Activated effector memory CD4-positive, alpha-beta T cell treated with anti-CD3 and anti-CD28 coated beads, Interleukin-2, amount 50 U/mL, for 16 hours (primary cell): ENCODE measurements at places on chromosomes 4 and X.
A peak's percentile ranks its signal among the peaks of the same experiment; 100 is the strongest.

GRCh38 chr4:81408341-81408740 is 63.4 kb downstream of the RASGEF1B start:
- DNase-seq: no peak

DNA sequence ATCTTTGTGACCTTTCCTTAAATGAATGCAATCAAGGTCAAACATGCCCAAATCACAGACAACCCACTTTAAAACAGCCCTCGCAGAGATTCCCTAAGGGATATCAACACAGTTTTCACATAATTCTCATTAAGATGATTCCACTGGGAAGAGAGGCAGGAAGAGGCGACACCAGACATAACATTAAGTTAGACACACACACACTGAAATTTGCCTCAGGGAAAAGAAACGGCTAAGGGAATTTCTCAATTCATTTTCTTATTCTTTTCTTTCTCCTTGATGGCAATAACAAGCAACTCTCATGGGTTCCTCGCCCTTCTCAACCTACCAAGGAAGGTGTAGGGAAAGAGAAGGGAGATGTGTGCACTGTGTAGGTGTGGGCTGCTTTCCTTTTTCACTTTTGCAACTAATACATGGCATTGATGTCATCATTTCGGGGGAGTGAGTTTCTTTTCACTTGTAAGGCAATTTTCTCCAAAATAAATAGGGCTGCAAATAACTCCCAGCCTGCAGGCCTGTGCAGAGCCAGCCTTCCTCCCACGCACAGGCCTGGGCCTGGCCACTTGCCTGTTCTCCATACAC is 41.4 kb downstream of the SOD3 start:
- no peak for DNase-seq

DNA sequence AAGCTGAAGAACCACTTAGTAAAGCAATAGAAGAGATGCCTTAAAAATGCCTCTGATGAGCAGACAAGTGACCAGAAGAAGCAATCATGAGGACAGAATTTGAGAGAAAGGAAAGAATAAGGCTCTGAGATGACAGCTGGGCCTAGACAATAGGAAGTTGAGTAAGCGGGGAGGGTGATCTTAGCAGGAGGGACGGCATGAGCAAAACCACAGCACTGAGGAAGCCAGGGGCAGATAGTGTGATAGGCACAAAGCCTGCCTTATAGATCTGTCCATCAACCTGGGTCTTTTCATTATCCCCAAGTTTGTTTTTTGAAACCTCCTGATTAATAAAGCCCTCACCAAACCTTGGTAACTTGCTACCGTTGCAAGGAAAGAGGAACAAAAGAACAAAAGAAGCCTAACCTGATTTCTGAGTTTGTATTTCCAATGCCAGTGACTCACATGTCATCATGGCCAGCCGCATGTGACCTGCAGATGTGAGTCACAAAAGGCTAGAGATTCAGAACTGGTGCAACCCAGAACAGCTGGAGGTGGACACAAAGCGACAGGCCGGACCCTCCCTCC is 55.7 kb upstream of the PPARGC1A start:
- DNase-seq: no peak

DNA sequence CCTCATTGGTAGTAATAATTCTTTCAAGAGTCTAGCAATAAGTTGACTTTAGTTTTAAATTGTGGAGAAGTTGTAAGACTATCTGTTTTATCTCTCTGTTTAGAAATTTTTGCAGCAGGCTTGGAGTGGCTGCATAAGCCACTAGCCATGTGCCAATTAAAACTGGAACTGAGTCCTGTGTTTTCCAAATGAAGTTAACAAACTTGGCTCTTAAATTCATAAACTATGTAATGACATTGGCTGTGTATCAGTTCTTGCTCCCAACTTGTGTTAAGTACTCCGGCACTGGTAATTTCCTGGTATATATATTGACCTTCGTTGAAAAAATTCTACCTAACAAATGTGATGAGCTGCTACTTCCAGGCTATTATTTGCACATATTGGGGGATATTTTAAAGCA is 420.4 kb downstream of the GBA3 start:
- DNase-seq: no peak

- no peak for DNase-seq
These were observed 351.2 kb downstream of the BMPR1B start for GRCh38 chr4:95108883-95109421.

DNA sequence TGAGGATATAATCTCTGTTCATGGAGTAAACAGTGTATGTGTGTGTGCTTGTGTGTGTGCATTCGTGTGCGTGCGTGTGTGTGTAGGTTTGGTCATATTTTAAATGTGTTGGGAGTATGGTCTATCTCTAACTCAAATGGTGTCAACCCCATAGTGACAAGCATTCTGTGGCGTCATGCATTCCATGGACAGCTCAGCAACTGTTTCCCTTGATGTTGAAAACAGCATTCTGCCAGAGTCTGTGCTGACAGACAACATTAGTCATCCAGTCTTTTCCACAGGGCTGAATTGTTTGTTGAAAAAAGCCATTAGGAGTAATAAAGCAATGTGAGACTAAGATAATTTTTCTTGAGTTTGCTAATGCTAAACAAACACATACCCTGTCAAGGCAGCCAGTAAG is 706.6 kb downstream of the PCDH19 start:
- no peak for DNase-seq

- DNase-seq: no peak
These were observed 144.2 kb upstream of the RAPGEF2 start for GRCh38 chr4:158958489-158959270.

- no peak for DNase-seq
These were observed 236.1 kb downstream of the SPRY1 start for GRCh38 chr4:123632693-123633030.

- peak; percentile 63 for DNase-seq
These were observed 660 bp downstream of the WWC2 start for GRCh38 chr4:183099537-183100297.

- DNase-seq: no peak
These were observed at the start of gene HS6ST2 for GRCh38 chrX:132958091-132958703. TSS of gene HS6ST2 (minus strand) at chrX:132958629.

DNA sequence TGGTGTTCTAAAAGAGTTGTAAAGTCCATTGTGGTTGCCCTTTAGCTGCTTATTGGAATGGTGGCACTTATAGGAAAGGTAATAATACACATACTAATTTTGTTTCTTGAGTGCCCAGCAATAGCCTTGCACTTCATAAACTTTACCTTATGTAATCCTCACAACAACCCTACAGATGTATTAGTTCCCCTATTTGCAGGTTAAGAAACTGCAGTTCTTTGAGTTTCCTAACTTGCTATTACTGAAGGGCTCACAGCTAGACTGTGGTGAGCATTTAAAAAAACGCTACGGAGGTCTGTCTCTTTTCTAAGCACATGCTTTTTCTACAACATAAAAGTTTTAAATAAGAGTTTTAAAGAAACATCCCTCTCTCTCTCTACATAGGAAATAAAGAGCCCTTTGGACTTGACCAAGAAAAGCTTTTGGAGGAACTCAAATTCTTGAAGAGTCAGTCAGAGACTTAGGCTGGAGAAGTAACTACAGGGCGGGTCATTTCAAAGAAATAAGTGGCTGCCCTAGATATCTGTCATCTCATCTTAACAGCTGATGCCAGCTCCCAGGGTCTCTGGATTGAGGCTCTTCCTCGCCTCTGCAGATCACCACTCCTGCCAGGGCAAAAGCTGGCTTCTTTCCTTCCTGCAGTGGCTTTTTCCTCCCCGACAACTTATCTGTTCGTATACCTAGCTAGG is 42.0 kb upstream of the FBXW7 start:
- DNase-seq: no peak

DNA sequence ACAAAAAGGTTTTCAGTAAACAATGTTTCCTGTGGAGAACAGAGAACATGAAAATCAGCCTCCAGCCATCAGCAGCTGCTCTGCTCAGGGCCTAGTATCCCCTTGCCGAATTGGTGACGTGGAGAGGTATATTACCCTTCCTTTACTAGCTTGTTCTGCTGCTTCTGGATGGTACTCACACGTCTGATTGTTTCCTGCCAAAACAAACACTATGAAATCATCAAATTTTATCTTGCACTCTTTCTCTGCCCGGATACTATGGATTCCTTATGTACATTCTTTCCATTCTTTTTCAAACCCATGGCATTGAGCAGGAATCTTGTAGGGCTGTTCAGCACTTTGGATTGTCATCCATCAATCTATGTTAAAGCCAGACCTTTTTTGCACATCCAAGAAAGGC is 18.8 kb upstream of the METAP1 start:
- DNase-seq: no peak

DNA sequence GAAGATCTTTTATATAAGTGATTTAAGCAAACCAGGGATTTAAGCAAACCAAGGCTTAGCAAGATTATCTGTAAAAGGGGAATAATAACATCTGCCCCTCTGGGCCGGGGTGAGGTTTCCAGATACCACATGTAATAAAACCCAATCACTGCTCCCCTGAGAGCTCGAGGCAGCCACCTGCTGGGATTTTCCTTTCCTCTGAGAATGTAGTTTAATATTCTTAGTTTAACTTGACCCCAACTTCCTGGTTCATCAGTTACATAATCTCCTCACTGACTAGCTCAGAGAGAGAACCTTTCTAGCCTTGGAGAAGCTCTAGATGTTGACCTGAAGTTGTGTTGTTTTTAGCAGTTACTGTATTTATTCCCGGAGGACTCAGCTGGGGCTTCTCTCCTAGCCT is 322.4 kb downstream of the ARHGAP10 start:
- no peak for DNase-seq

DNA sequence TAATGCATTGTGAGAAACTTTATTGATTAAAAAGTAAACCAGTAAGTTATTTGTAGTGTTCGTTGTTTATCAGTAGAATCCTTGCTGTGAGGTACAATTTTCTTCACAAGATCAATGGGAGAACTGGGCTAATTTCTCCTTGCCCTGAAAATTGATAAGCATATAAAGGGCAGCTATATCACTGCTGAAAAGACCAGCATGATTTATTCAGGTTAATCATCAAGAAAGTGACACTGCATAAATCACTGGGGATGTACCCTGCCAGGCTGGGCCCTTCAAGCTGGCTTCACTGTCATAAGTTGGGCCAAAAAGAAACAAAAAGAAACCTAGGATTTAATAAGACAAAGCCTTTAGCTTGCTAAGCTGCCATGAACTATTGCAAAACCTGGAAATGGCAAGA is 746.7 kb downstream of the STPG2 start:
- DNase-seq: no peak

DNA sequence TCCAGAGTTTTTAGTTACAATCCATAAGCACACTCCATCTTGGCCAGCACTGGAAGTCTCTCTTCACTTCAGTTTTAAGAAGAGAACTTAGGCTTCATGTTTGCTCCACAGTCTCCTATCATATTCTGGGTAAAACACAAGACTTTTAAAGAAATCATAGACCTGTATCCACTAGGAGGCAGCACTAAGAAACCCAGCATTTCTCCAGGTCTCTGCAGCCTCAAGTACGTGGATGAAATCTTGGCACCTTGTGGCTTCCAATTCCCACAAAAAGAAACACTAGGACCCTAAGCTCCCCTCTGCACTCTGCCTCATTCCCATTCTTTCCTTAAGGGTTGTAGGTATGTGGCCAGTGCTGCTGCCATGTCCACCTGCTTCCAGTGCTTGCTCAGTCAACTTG is 367.3 kb upstream of the CASK start:
- DNase-seq: no peak

DNA sequence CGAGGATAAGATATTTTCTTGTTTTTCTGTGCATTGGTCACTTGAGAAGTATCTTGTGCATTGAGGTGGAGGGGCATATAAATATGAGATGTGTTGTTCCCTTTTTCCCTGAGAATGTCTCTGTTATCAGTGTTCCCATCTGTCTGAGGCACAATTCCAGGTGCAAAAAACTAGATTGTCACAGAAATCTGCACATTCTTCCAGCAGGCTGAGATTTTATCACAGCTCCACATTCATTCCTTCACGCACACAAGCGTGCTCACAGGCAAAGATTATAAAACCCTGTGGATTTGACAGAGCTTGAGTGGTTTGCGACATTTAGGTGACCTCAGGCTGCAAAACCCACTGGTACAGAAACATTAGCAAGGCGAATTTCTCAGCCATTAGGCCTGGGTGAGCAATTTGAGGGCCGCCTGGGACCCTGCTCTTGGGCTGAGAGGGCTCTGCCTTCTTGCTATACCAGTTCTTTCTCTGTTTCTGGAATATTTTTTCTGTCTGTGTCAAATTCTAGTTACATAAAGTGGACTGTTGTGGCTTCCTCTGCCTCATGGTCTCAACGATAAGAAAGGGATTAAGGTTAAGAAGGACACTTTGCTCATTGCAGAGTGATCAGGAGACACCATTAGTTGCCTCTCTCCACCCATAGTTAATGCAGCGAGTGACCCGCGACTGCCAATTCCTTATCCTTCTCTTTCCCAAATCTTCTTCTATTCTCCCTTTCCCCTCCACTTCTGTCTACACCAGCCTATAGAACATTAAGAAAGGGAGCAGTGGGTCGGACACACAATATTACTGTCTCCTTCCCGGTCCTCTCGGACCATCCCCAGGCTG is 86.7 kb upstream of the C1QTNF7 start:
- no peak for DNase-seq

- no peak for DNase-seq
These were observed 114.4 kb downstream of the SCLT1 start for GRCh38 chr4:128978985-128979384.

DNA sequence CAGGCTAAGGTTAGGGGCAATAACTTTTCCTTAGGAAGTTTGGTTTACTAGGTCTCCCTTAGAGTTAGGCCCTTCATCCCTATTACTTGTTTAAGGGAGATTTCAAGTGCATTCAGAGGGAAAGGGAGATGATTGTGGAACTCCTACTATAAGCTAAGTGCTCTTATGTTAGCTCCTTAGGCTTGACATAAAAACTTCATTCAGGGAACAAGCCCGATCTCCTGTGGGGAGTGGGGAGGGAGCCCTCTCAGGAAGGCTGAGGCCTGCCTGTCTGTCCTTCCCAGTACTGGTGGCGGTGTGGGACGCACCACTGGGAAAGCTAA is 8.0 kb downstream of the KLF3 start:
- no peak for DNase-seq

DNA sequence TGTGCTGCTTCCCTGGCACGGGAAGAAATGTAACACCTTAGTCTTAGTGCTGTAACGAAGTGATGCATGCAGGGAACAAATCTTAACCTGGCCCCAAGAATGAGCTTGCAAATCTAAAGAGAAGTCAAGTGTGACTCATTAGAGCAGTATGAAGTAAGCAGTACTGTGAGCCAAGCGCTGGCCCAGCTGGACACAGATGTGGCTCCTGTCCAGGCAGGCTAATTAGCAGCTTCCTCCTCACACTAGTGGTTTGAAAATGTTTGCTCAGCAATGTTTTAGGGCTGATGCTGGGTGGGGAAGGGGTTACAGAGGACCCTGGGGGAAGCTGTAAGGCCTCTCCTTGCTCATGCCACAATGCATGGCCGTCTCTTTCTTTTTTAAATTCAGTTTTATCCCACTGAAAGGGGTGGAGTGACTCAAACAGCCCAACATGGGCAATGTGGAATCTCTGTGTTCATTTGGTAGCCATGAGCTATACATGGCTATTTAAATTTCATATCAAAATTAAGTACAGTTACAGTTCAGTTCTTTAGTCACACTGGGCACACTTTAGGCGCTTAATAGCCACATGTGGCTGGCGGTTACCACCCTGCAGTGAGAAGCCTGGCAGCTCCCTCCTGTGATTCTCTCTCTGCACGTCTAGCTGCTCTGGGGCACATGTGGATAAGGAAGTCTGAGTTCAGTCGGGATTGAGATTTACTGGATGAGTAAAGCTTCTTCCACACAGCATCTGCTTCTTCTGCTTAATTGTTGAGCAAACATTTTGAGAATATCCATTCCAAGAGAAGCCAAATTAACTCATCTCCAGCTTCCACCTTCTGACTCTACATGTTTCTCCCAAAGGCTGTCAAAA is 48.8 kb downstream of the MAP7D2 start:
- no peak for DNase-seq
